ENCODE measurements at places on chromosomes 12 and 14. TPM values are rescaled to one million over a fixed set of nuclear protein-coding genes. Genes with fewer than 3 reads are reported as not detected.

The GPR162 gene
- polyA plus RNA-seq = 7.6 TPM

- DNase-seq = no peak
Measured at GRCh38 chr14:104928391-104929133, 3.9 kb downstream of the PLD4 start.

DNA sequence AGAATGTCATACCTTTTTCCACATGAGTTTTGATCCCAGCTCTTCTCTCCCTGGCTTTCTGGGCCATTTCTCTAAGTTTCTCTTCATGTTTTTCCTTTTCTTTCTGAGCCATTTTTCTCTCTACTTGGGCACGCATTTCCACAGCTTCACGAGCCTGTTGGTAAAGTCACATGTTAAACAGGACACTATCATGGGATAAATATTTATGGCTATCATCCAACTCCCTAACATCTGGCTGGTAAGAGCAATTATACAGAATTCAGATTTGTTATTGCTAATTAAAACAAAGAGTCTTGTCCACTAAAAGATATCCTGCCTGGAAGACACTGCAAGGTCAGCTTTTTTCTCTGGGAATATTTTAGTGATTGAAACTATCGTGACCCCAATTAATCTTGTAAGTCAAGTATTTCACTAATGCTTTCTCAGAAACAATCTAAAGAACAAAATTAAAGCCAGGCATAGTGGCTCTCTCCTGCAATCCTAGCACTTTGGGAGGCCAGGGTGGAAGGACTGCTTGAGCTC, 23.1 kb downstream of the SLIRP start:
- DNase-seq = no peak

The TMBIM6 gene
- 906 TPM for polyA plus RNA-seq

DNA sequence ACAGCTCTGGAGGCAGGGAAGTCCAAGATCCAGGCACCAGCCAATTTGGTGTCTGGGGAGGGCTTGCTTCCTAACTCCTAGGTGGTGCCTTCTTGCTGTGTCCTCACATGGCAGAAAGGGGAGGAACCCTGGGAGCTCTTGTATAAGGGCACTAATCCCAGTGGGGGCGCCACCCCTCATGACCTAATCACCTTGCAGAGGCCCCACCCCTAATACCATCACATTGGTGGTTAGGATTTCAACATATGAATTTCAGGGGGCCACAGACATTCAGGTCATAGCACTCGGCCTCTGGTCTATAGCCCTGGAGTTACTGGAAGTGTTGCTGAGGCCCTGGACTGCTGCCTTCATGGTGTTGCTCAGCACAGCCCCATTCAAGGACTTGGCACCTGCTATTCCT, 14.6 kb downstream of the PSMD9 start:
- DNase-seq = no peak

- DNase-seq = no peak
Measured at GRCh38 chr14:22888662-22889061, 5.6 kb downstream of the REM2 start.

DNA sequence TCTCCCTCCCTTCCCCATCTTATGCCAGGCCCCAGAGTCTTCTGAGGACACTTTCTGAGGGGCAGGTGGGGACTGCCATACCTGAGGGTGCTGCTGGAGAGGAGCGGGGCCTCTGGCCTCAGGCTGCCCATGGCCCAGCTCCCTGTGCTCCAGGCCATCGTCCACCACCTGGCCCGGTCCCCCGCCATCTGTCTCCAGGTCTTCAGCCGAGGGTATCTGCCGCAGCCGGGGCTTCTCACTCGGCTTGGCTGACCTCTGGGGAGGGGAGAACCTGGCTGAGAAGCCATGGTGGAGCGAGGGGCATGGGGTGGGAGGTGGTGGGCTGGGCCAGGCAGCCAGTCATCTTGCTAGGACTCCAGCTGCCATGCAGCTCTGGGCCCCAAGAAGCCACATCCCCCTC, 21.6 kb downstream of the SLC48A1 start:
- no peak for DNase-seq

DNA sequence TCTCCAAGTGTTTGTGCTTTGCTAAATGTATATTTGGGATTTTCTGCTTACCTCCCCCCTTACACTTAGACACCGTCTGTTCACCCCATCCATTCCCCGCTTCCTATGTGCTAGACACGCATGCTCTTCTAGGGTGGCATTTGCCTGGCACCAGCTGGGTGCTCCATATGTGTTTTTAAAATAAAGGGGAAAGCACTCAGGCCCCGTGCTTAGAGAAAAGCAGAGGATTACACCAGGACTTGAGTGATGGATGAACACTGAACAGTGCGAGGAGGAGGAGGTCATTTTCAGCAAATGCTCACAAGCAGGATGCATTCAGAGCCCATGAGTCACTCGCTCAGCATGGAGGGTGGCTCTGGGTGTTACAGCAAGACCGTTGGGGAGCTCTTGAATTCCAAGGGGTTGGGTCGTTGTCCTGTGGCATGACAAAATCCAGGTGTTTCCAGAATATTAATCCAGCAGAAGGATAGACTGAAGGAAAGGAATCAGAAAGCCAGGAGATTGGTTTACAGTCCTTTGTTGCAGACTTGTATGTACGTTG, 2.9 kb upstream of the BDKRB1 start:
- peak; percentile 93 for DNase-seq

The OTOGL gene
- polyA plus RNA-seq = 0.05 TPM

DNA sequence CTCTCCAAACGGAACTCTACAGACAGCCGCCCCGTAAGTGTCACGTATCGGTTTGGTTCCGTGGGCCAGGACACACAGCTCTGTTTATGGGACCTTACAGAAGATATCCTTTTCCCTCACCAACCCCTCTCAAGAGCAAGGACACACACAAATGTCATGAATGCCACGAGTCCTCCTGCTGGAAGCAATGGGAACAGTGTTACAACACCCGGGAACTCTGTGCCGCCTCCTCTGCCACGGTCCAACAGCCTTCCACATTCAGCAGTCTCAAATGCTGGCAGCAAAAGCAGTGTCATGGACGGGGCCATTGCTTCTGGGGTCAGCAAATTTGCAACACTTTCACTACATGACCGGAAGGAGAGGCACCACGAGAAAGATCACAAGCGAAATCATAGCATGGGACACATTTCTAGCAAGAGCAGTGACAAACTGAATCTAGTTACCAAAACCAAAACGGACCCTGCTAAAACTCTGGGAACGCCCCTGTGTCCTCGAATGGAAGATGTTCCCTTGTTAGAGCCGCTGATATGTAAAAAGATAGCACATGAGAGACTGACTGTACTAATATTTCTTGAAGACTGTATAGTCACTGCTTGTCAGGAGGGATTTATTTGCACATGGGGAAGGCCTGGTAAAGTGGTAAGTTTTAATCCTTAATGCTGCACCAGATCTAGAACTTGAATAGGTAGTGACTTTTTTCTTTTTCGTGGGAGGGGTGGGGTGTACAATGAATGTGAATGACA, 69.7 kb downstream of the WDR20 start:
- no peak for DNase-seq
